Uterus (tissue), 4 donors: ENCODE measurements at places on chromosomes 11 and 22.

DNA sequence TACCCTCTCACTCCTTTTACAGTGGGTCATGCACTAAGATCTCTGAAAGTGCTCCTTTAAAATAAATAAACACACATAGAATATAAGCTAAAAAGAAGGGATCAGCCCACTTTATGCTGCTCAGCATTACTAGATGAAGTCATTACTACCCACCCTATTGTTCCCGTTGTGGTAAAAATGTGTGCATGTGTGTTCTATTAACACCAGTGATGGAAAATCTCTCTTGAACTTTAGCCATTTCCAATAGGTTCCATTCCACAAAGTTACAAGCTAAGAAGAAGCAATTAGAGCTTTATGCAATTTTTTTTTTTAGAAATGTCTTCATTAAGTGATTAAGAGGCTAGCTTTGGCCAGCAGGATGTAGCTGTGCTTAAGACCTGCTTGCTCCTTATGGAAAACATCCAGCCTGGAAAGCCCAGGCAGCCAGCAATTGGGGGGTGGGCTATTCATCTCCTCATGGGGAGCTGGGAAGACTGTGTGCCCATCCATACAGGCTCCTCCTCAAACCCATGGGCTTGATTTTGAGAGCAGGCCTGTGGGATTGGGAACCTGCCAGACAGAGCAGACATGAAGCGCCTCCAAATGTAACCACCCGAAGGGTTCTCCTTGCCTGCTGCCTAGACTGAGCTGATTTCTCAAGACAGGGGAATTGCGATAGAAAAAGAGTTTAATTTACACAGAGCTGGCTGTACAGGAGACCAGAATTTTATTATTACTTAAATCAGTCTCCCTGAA lies 92.9 kb upstream of the PARVA start:
- no peak for DNase-seq

DNA sequence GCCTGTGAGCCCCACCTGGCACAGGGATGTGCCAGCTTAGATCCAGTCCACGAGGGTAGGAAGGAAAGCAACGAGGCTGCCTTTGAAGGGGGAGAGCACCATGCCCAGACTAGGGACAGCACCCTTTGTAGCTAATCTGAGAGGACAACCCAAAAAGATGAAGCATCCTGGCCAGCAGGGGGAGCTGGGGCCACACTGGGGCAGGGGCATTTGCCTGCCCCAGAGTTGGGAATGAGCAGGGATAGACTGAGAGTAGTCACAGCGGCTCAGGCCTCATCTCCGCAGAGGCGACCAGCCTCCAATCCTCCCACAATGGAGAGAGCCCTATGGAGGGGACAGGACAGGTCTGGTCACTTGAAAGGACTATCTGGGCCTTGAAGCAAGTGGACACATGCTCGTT lies 16.4 kb downstream of the LMO1 start:
- DNase-seq: no peak

- no peak for DNase-seq
These were observed 15.7 kb downstream of the SLC5A1 start for GRCh38 chr22:32058656-32059260.

DNA sequence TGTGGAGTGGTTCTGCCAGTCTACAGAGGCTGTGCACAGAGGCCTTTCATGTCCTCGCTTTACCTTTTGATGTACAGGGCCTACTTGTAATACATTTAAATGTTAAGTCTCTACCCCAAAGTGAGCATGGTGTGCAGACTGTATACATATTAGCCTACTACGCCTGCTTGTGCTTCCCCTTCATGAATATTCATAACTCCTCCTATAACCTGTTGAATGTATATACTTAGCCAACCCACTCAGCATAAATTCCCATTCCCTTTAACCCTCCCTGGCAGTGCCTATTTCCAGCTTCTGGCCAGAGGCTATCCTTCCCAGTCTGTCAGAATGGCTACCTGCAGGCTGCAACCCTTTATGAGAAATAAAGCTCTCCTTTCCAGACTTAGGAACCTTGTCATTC lies 116.1 kb downstream of the WNT11 start:
- DNase-seq: no peak

- DNase-seq: no peak
These were observed 6.1 kb downstream of the OR6M1 start for GRCh38 chr11:123800036-123800435.

DNA sequence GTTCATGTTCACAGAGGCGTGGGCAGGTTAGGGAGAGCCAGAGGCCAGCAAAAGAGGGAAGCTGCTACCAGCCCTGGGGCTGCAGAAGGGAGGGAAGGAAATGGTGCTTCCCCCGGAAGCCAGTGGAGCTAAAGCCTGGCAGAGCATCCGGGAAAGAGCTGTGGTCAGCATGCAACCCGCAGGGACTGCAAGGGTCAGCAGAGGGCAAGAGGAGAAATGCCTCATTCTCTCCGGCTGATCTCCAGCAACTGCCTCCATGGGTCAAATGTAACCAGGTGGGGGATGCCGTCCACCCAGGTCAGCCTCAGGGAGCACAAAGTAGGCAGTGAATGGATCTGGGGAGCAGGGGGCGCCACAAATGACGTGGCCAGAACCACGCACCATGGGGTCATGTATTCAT lies 36.9 kb upstream of the PRR5 start:
- DNase-seq: no peak

GRCh38 chr11:62921573-62922188 lies 518 bp upstream of the CHRM1 start:
- DNase-seq: no peak

DNA sequence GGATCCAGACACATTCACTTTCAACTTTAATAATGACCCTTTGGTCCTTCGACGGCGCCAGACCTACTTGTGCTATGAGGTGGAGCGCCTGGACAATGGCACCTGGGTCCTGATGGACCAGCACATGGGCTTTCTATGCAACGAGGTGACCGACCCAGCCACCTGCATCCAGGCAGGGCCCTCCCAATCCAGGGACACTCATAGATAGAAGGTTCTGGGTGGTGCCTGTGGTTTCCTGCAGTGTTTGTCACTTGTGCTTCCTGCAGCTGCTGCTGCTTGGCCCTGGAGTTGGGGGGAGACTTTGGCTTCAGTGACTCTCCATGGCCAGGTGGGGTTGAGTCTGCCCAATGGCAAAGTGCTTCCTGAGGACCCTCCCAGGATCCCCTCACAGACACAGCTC lies 7.3 kb downstream of the APOBEC3B start:
- DNase-seq: no peak

DNA sequence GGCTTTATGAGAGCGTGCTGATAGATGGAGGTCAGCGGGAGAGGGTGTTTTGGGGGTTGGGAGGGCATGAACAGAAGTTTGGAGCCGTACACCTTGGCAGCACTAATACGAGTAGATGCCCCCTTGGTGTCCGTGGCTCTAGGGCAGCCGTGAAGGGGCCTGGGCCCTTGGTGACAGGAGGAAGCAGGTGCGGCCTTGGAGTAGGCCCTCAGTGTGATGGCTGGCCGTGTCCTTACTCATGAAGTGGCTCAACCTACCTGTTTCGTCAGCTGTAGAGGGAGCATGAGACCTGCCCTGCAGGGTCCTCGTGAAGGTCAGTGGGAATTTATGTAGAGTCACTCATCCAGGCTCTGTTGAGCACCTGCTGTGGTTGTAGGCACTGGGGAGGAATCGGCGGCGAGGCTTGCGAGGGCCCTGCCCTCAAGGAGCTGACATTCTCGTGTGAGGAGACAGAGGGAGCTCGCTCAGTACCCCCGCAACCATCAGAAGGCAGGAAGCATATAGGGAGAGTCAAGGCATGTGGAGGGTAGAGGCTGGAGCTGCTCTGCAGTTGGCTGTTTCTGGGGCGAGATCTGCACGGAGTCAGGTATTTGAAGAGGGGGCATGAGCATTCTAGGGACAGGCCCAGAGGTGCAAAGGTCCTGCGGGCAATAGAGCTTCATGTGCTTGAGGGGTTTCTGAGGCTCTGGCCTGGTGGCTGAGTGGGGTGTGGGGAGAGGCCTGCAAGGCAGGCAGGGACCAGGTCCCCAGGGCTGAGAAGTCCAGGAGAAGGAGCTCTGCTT lies 39.6 kb downstream of the TBC1D22A start:
- no peak for DNase-seq

GRCh38 chr11:43925063-43925931 lies 17.1 kb upstream of the C11orf96 start:
- no peak for DNase-seq

DNA sequence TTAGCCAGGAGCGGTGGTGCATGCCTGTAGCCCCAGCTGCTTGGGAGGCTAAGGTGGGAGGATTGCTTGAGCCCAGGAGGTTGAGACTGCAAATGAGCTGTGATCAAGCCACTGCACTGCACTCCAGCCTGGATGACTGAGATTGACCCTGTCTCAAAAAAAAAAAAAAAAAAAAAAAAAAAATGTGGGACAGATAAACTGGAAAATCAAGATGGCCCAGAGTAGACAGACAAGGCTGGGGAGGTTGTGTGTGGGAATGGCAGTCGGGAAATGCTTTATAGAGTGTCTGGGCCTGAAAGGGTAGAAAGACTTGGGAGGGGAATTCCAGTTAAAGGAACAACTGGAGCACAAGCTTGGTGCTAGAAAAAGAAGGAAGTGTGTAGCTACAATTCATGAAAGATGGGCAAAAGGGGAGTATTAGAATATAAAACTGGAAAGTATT lies 18.2 kb upstream of the WDR74 start:
- no peak for DNase-seq

DNA sequence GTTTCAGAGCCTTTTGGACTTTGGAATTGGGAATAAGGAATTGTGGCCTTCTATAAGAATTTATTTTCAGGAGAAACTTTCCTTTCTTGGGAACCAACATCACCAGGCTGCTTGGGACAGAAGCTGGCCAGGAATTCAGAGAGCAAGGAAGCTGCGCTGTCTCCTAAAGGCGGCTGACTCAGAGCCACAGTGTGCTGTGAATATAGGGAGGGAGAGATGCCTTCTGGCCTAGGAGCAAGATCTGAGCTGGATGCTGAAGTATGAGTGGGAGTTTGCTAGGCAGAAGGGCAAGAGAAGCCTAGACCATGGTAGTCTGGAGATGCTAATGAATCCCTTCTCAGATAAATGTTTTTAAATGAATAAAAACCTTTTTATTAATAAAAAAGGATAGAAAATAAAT lies 213.7 kb upstream of the TBCEL start:
- no peak for DNase-seq

GRCh38 chr11:61978703-61979661 lies 11.5 kb upstream of the FTH1 start:
- no peak for DNase-seq

- no peak for DNase-seq
These were observed 57.7 kb upstream of the EMID1 start for GRCh38 chr22:29148036-29148435.

GRCh38 chr11:35540526-35540925 lies 15.1 kb upstream of the PAMR1 start:
- no peak for DNase-seq

GRCh38 chr11:7523416-7524210 lies 9.8 kb downstream of the PPFIBP2 start:
- no peak for DNase-seq

GRCh38 chr11:114762408-114762807 lies 84.1 kb downstream of the NXPE2 start:
- DNase-seq: peak; percentile 44

- DNase-seq: no peak
These were observed 239.6 kb upstream of the MPPED2 start for GRCh38 chr11:30825723-30826122.

GRCh38 chr11:6544921-6545850 lies 48.1 kb downstream of the DNHD1 start:
- DNase-seq: no peak

DNA sequence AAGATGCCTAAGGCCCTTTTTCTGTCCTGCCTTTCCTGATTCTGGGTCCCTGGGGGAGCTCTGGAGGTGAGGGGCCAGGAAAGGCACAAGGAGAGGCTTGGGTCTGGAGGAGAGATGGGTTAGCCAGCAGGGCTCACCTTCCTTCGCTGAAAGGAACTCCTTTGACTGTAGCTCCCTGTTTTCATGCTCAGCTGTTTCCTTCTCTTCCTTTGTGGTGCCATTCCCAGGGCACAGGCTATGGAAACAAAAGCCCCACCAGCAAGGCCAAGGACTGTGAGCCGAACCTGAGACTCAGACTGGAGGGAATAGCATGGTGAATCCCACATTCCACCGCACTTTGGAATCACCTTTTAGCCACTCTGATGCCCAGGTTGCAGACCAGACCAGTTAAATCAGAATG lies 10.5 kb downstream of the SLC43A3 start:
- no peak for DNase-seq

- no peak for DNase-seq
These were observed 61.8 kb downstream of the PIK3C2A start for GRCh38 chr11:17145972-17146371.

DNA sequence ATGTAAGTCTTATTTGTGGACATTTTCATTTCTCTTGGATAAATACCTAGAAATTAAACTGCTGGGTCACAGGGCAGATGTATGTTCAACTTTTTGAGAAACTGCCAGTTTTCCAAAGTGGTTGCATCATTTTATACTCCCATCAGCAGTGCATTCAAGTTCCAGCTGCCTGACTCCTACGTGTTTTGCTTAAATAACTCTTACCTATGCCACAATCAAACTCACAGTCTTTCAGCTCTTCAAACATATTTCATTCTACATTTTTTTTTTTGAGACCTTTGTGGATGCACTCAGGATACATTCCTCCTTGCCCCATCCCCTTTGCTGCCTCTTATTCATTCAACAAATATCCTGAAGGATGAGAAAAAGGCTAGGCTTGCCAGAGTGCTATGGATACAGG lies 9.2 kb downstream of the TCF20 start:
- DNase-seq: no peak
